ENCODE measurements at places on chromosomes 5 and 9.

DNA sequence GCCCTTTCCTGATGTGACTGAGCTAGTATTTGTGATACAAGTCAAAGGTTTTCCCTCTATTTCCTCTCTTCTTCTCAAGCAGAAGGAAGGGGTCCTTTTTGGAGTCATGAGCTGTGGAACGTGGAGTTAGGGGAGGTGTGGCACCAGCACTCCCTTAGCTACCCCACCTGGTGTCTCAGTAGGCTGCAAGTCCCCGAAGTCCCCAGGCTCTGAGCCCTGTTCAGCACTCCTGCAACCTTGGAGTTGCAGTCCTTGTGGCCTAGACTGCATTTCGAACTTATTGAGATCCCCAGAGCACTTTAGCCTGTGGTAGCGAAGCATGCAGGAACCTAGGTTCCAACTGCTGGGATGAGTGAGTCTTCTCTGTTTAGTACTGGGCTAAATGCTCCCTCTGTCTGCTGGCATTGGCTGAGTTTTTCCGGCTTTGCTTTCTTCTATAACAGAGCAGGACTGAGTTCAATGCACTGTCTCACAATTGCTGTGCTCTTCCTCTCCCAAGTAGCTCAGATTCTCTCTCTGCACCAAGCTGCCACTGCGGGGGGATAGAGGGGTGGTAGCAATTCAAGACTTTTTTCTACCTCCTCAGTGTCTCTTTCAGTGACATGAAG is 600.7 kb upstream of the CDH9 start:
- no peak for DNase-seq

DNA sequence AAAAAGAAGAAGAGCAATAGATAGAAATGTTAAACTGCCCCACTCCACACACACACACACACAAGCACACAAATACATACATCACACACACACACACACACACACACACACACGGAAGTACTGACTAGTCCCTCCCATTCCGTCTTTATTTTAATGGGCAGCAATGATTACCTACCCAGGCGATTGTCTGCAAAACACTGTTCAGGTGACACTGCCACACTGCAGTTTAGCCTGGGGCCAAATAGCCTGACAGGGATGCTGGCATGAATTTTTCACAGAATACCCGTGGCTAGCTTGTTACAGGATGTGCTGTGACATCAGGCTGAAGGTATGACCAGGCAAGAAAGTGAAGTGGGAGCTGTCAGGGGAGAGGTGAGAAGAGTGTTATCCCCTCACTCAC is 86.9 kb downstream of the FRMD3 start:
- DNase-seq, result no peak

DNA sequence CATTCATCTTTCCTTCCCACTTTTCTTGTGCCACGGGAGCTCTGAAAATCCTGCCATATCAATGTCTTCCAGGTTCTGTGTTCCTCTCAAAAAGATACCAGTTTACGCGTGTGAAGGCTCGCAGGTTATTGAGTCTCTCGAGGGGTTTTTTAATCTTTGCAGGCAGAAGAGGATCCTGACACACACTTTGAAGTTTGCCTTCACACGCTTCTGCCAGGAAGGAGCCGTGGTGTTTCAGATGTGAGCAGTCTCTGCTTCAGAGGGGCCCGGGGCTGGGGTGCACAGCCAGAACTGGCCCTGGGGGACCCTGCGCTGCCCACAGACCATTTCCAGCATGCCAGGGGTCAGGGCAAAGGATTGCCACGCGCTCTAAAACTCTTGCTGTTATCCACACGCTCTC is 167.2 kb downstream of the TTLL11 start:
- DNase-seq, result no peak

- DNase-seq, result no peak
Observed at GRCh38 chr9:129889122-129889940, 54.1 kb downstream of the USP20 start.

GRCh38 chr9:128051932-128052709 is 15.0 kb downstream of the NAIF1 start:
- no peak for DNase-seq
